ENCODE measurements at places on chromosomes 6 and 20. TPM values are rescaled to one million over a fixed set of nuclear protein-coding genes. Genes with fewer than 3 reads are reported as not detected.
A peak's percentile ranks its signal among the peaks of the same experiment; 100 is the strongest.

DNA sequence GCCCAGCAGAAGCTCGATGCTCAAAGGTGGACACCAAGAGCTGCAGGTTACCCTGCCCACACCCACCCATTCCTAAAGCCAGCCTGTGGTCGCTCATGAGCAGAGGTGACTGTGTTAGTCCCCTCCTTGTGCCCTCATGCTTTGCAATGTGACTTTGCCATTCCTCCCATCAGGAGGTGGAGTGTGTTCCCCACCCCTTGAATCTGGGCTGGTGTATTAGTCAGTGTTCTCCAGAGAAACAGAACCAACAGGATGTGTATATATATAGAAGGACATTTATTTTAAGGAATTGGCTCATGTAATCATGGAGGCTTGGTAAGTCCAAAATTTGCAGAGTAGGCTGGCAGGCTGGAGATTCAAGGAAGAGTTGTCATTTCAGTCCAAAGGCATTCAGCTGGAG, 54.4 kb upstream of the RNF24 start:
- DNase-seq = no peak

Gene EZR
- total RNA-seq = 187 TPM

- no peak for DNase-seq
Measured at GRCh38 chr20:32285082-32285620, 7.7 kb downstream of the KIF3B start.

Gene CTCFL
- total RNA-seq = not detected

DNA sequence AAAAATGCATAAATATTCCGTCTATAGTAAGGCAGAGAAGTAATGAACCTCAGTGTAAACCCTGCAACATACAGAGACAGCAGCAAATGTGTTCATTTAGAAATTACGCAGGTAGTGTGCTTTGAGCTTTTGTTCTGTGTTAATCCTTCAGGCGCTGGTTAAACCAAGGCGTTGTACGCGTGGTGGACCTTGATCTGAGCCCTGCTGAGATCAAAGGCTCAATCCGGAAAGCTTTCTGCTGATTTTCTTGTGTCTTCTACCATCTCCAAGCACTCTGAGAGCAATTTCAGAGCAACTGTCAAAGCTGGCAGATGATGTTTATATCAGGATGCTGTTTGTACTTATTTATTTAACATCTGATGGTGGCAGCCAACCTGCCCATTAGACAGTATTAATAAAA, 382.8 kb downstream of the CDH26 start:
- DNase-seq = no peak

Gene ULBP1
- 1.2 TPM for total RNA-seq

GRCh38 chr6:165662749-165663376, at the start of gene PDE10A:
Gene PDE10A, minus strand, starts transcription at chr6:165663241. Its CDS starts 430 bp downstream, at chr6:165662811.
- DNase-seq = no peak

DNA sequence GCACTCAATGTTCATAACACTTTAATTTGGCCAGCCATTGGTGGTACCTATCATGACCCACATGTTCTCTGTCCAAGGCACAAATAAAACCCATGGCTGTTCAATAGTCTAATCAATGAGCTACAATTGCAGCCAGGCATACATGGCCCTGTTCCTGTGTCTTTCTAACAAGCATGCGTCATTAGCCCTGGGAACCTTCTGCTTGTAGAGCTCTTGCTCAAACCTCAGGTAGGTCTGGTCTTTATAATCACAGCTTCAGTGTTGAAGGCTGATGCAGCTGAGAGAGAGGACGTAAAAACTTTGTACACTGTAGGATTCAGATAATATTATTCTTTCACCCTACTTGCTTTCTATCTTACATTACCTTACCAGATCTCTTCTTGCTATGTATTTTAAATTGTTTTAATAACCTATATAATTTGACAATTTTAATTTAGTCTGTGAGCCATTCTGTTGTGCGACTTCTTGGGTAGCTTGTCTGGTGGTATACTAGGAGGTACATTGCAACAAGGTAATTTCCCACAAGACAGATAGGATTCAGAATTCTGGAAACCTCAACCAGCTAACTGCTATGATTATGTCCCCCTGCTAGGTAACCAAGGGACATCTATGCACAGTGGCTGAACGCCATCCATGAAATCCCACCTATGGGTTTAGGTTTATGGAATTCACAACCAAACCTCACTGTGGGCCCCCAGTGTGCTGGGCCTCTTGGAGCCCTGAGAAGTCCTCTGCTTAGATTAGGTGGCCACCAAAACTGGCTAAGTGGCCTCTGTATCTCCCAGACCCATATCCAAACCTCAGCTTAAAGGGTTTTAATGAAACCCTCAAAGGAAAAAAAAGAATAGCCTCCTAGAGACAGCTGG, 55.4 kb upstream of the RIPOR2 start:
- no peak for DNase-seq

Gene DLK2
- total RNA-seq = not detected

Gene SRF
- 53.2 TPM for total RNA-seq

- no peak for DNase-seq
Measured at GRCh38 chr6:5562277-5562676, 301.0 kb downstream of the FARS2 start.

DNA sequence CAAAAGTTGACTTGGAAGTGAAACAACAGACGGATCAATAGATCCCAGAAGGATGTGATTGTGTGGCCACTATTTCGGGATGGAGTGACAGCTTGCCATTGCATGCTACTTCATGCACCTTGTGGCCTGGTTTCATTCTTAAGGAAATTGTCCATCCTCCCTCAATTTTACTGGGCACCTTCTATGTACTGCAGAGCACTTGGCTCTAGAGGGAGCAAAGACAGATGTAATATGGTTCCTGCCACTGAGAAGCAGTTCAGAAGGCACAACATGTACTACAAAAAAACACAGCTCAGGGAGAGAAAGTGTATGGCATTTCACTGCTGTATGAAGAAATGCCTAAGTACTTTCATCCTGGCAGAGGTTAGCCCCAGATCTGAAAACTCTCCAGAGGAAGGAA, 91.9 kb downstream of the FOXA2 start:
- DNase-seq = no peak

DNA sequence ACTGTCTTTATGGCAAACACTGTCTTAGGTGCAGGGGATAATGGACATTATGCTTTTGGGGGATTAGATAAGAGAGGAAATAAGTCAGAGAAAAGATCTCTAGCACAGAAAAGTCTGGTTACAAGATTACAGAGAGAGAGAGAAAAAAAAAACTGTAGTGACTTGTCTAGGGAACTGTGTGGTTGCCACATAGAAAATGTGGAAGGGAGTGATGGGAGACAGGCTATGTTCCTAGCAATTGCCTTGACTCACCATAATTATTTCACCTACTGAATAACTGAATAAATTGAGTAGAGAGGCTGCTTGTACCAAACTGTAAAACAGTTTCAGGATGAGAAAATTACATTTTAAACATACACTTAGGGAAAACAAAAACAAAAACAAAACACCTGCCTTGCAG, 229.7 kb downstream of the LAMA2 start:
- DNase-seq = no peak

Gene PABPC1L
- 113 TPM for total RNA-seq

DNA sequence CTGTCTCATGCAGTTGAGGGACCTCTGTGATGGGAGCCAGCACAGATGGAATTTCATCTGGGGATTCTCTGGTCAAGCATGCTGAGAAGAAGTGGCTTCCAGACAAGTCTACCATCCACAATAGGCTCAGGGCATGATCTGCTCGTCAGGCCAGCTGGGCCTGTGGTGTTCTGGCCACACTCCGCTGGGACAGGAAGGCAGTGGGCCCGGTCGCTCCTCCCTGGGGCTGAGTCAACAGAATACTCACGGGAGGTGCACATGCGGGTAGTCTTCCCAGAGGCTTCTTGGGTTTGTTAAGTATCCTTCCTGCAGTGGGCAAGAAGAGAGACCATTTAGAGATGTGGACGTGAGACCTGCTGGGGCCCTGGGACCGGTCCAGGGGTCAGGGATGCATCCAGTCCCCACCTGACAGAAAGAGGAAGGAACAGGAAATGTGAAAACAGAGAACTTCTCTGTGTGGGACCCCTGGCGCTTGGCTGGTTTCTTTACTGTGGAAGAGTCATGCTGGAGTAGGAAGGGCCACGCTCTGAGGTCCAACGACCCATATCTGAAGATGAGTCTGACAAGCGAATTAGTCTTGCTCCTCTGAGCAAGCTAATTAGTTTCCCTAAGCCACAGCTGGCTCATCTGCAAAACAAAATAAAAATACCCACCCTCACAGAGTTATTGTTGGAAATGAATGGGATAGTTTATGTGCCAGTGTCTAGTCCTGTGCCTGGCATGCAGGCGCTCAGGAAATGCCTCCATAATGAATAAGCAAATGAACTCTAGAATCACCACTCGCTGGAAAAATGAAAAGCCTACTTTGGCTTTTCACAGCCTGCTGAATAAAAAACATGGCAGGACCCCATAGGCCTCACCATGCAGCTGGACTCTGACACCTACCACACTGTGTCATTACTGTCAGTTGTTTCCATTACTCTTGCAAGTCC, 67.3 kb downstream of the TRAM2 start:
- DNase-seq = no peak

Gene PFDN6
- 67.8 TPM for total RNA-seq

Gene BPIFA2
- not detected for total RNA-seq

DNA sequence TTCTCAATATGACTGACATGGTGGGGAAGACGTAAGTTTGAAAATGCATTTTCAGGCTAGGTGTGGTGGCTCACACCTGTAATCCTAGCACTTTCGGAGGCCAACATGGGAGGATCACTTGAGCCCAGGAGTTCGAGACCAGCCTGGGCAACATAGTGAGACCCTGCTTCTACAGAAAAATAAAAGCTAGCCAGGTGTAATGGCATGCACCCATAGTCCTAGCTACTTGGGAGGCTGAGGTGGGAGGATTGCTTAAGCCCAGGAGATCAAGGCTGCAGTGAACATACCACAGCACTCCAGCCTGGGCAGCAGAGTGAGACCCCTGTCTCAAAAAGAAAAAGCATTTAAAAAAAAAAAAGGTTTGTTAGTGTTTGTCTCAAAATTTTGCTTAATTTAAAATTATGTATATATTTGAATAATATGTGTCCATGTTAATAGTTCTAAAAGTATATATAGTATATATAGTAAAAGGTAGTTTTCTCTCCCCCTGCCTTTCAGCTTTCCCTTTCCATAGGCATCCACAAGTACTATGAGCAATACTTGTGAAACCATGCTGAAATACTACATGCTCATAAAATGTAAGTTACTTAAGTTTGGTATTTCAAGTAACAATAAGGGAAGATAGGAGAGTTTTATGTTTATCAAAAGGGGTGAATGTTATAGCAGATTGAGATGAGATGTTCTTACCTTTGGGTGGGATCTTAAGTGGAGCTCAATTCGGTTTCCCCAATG, 15.1 kb downstream of the PTPRA start:
- no peak for DNase-seq

DNA sequence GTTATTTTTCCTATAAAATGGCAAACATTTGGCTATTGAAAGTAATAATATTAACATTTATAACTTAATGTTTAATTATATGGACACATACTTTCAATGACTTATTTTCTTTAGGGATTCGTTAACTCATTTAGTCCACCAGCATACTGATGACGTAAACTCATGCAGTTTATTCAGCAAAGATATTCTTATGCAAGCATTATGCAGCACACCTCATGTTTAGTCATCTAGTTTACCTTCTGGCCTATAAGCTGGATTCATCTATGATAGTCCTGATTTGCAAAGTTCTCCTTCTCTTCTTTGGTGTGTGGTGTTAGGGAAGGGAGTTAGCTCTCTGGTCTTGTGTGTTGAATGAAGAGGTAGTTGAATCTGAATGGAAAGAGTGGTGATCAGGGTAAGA, 60.0 kb downstream of the OR2J2 start:
- no peak for DNase-seq

DNA sequence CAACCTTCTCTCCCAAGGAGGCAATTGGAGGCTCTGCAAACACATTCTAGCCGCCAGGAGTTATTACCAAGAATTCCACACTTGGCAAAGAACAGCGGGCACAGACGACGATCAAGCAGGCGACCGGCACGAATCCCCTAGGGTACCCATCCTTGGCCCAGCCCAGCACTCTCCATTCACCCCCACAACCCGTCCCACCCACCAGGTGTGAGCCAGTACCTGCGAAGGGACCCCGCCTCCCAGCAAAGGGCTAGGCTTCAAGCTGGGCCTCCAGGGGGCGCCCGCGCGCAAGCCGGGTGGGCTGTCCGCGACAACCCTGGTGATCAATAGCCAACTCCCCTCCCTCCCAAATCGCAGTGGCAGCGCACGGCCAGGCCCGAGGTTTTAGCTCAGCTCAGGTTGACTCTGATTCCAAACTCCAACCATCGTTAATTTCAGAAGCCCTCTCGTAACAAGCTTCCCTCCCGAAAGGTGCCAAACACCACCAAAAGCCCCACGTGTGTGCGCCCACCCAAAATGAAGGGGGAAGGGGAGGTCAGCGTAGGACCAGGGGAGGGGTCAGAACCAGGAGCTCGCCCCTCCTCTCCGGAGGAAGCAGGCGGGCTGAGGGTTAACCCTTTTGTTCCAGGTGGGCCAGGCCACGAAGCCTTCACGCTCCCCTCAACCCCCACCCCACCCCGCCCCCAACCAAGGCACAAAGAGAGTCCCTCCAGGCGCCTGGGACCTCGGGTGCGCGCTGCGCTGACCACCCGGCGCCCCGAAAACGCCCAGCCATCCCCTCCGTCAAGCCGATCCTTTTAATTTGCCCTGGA, 2.1 kb downstream of the SALL4 start:
- DNase-seq = peak; percentile 71

DNA sequence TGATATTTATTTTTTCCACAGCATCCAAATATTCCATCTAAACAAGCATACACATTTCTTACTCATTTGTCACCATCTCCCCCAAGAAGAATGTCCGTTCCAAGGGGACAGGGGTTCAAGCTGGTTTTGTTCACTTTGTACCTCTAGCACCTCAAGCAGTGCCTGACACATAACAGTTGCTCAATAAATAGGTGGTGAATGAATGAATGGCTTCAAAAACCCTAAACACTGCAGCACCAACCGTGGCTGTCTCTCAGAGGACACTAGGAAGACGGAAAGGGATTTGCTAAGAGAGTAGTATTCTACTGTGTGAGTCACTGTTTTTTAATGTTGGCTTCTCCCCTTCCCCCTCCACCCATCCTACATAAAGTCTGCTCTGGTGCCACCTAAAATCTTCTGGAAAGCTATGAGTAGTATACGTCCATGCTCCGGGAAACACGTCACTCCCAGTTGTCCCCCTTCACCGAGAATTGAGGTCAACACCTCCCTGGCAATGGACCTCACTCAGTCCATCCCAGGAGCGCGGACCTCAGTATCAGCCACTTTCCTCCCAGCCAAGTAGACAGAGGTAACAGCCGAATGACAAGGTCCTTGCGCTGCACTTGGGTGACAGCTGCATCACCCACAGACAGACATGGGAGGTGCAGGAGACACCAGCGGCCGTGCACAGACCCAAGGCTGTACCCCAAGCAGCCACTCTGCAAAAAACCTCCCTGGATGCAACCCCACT, 107.4 kb downstream of the PREX1 start:
- no peak for DNase-seq

- no peak for DNase-seq
Measured at GRCh38 chr20:22536956-22537756, 47.2 kb downstream of the FOXA2 start.

DNA sequence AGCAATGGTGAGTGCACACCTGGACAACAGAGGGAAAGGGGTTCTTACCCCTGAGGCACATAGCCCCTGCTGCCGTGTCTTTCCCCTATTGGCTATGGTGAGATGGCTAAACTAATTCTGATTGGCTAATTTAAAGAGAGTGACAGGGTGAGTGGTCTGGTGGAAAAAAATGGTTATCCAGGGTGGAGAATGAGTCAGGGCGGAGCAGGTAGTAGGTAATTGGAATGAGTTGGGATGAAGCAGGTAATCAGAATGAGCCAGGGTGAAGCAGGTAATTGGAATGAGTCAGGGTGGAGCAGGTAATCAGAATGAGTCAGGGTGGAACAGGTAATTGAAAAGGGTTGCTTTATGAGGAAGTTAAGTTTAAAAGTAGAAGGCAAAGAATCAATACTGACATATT, 200.3 kb downstream of the EYA4 start:
- no peak for DNase-seq
